NAMALWA (cell line): ENCODE measurements at places on chromosomes 7 and 10.
A peak's percentile ranks its signal among the peaks of the same experiment; 100 is the strongest.

DNA sequence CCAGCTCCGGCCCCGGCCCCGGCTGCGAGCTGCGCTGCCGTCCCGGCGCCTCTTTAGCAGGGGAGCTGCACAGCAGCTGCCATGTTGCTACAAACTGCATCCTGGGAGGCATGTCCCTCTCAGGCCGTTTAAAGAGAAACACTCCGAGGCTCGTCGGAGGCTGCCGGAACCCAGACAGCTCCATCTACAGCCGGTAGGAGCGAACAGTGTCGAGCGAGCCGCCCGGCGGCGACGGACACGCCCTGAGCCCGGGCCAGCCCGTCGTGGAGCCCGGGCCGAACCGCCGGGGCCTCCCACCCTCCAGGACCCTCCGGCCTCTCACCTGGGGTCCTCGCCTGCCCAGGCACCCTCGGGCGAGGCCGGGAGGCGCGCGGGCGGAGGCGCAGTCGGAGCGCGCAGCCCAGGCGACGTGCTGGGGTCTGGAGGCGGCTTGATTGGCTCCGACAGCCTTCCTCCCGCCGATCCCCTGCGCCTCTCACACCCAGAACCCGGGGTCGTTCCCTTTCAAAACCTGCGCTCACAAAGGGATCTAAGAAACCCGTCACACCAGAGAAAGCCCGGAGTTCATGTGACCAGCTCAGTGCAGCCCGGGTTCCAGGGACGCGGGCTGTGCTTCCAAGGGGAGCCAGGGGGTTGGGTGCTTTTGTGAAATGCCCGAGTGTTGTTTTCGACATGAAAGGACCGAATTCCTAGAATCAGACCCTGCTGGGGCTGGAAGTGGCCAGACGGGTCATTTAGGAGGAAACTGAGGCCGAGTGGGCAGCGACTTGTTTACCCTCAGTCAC lies at the start of gene ZNF777:
Gene ZNF777, minus strand, starts transcription at position 570 of the 785 bp plus-strand sequence. CDS start 5,040 bp downstream, outside the sequence.
- DNase-seq: peak; percentile 88

DNA sequence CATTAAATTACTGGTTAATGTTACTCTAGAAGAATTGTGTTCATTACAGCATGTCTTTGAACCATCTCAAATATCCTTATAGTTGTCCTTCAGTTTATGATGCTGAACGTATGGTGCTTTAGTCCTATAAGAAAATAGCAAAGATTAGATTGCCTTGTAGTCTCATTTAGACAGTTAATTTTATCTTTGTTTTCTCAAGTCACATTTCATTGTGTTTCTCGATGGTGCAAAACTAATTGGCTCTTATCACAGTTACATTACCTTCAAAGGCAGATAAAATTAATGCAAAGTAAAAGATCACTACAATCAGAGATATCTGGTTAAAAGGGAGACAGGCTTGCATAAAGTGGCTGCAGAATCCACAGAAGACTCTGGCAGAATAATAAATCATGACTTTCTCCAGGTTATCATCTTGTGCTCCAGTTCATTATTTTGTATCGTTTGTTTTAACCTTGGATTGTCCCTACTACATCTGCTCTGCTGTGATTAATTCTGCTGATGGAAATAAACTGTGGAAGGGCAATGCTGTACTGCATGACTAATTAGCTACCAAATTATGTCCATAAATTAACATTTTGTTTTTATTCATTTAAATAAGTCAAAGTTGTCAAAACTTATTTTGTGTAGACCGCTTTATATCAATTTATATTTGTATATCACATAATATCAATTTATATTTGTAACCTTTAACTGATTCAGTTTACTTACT lies 24.2 kb downstream of the PRPS1L1 start:
- DNase-seq: no peak

- DNase-seq: no peak
Measured at GRCh38 chr10:62001898-62002297, 100.4 kb downstream of the ARID5B start.

DNA sequence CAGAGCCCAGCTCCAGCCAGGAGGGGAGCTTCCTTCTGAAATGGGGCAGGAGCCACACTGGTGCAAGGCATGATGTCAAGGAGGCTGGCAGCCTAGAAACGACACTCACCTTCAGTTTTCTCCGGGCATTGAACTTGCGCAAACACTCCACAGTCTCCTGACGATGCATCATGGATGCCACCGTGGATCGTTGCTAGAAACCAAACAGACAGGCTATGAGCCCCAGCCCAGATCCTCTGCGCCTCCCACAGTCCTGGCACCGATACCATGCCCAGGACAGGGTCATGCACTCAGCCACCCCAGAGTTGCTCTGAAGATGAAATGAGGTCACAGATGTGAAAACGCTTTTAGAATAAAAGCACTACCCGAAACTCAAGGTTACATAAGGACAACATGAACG lies 31.0 kb upstream of the NDST2 start:
- no peak for DNase-seq

DNA sequence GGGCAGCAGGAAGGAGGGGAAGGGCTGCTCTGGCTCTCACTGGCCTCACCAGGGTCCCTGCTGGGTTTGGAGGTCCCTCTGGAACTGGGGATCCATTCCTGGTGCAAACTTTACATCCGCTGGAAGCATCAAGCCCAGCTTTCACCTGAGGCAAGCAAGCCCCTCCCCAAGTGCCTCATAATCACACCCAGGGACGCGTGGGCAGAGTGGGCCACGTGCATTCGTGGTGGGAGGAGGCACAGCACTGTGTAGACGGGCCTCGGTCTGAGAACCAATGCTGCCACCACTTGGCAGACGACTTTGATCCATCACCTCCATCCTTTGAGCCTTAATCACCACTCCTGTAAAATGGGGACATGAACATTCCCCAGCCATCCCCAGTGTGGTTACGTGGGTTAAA lies 74.1 kb downstream of the VWA2 start:
- no peak for DNase-seq

DNA sequence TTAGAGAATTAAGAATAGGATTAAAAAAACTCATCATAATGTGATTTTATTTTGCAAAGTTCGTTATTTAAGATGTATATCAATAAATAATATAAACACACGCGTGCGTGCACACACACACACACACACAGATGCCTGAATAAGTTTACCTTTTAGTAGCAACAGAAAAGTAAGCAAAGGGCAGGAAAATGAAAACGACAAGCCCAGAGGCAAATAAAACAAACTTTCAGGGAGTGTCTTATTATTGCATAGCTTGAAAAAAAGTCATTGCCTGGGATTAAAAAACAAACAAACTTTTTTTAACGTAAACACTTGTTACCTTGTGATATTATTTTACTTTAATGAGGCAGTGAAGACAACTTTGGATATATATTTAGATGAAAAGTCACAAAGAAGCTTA lies 226.4 kb downstream of the BAMBI start:
- no peak for DNase-seq

- no peak for DNase-seq
Measured at GRCh38 chr7:26688388-26688787, 176.0 kb downstream of the SKAP2 start.

DNA sequence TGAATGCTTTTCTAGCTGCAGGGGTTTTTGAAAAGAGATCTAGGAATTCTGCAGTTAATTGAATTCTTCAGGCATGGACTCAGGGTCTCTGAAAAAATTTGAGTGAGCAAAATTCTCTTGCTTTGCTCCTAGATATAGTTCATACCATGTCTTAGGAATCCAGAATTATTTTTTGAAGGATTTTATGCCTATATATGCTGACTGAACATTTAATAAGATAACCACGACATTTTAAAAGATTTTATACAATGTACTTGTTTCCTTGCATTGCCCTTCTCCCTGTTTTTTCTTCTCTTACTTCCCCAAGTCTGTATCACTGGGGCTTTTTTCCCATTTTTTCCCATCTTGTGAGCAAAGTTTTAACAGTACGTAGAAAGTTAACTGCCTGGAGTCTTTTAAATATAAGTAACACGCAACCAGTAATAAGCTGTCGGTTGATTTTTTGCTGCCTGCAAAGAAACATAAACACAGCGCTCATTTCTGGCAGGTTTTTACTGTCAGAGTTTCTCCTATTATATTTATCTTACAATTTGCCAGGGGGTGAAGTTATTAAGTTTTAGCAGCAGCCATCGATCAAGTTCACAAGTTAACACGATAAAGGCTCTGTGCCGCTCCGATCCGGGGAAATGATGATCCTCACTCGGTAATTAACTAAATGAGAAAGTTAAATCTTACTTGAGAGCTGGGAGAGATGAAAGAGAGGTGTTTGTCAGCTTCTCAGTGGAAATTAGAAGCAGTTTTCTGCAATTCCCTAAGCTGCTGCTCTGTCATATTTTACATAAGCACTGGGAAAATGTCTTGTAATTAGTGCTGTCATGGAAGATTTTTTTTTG lies 81.0 kb downstream of the POLL start:
- no peak for DNase-seq

GRCh38 chr10:60901561-60902235 lies 42.3 kb downstream of the RHOBTB1 start:
- no peak for DNase-seq

GRCh38 chr10:112585126-112585525 lies 138.1 kb downstream of the VTI1A start:
- no peak for DNase-seq

DNA sequence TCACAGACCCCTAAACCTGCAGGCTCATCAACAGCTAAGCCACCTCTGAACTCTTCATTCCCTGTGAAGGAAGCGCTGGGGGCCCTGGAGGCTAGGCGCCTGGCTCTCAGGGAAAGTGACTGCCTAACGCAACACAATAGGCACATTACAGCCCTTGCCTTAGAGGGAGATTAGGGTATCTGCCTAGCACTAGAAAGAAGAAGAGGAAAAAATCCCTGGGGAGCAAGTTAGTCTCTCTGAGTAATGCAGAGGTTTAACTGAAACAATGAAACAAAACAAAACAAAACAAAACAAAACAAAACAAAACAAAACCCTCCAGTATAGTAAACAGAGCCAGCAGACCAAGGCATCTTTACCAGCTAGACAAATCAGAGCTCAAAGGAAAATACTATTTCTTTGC lies 2.6 kb downstream of the ZNF777 start:
- DNase-seq: no peak

GRCh38 chr7:22316914-22317313 lies 40.0 kb downstream of the RAPGEF5 start:
- DNase-seq: no peak

DNA sequence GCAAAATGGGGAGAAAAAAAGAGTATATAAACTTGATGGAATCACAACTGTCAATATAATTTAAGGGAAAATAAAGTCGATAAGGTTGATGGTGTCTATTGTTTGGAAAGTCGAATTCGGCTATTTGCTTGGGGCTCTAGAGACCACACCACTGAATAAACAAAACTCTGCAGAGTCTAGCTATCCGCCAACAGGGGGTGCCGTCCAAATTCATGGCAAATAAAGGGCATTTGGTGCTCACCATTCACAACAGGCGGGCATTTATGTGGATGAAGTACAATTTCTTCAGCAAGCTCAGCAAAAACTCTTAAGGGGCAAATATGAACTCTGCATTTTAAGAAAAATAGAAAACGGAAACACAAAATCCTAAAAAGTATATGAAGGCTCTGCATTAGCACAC lies 23.3 kb downstream of the CD36 start:
- peak; percentile 26 for DNase-seq

DNA sequence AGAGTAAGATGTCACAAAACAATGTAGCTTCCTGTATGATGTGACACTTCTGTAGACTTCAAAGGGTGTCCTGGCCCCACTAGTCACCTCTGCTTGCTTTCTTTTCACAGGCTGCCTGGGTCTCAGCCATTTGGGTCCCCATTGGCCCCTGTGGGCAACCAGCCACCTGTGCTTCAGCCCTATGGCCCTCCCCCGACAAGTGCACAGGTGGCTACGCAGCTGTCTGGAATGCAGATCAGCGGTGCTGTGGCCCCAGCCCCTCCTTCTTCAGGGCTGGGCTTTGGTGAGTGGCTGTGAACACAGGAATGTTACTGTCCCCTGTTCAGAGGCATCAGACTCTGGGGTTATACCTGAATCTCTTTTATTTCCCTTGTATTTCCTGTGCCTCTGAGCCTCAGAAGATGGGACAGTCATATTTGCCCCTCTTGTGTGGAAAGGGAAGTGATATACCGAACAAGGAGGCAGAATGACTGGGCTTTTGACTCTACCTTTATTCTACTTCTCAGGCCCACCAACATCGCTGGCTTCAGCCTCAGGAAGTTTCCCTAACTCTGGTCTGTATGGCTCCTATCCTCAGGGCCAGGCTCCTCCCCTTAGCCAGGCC lies 15.4 kb downstream of the SEC24C start:
- DNase-seq: peak; percentile 45

DNA sequence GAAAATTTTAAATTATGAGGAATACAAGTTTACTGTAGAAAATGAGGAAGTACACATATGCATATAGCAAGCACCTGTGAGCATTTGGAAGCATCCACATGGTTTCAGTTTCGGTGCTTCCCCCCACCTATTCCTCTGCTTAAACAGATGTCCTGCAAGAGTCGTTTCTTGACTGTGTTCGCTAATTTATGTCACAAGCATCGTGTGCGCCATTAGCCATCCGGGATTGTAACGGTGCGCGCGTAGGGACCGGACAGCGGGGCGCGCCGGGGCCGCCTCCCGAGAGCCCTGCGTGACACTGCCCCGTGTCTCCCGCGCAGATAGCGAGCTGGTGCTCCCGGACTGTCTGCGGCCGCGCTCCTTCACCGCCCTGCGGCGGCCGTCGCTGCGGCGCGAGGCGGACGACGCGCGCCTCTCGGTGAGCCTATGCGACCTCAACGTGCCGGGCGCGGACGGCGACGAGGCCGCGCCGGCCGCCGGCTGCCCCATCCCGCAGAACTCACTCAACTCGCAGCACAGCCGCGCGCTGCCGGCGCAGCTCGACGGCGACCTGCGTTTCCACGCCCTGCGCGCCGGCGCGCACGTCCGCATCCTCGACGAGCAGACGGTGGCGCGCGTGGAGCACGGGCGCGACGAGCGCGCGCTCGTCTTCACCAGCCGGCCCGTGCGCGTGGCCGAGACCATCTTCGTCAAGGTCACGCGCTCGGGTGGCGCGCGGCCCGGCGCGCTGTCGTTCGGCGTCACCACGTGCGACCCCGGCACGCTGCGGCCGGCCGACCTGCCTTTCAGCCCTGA lies 90.9 kb downstream of the NEURL1 start:
- peak; percentile 51 for DNase-seq

DNA sequence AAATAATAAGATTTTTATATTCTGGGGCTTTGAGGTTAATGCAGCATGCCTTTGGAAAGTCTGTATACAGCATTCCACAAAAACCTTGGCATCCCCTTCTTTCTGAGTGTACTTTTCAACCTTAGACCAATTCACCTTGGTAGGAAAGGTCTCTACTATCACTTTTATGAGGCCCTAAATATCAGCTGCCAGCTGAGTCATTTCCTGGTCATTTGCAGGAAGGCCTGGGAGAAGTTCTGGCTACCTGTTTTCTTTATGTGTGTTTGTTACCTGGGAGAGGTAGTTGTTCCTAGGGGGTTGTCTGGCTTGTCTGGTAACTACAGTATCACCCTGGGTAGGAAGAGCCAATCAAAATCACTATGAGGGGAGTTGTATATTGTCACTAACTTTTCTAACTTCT lies 4.1 kb downstream of the SPAM1 start:
- no peak for DNase-seq
